ENCODE measurements at places on chromosomes 3 and 15.

DNA sequence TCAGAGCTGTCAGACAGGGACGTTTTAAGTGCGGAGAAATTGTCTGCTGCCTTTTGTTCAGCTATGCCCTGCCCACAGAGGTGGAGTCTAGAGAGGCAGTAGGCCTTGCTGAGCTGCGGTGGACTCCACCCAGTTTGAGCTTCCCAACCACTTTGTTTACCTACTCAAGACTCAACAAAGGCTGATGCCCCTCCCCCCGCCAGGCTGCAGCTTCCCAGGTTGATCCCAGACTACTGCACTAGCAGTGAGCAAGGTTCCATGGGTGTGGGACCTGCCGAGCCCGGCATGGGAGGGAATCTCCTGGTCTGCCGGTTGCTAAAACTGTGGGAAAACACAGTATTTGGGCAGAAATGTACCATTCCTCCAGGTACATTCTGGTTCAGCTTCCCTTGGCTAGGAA lies 282.1 kb downstream of the VGLL3 start:
- no peak for DNase-seq

- no peak for DNase-seq
Measured at GRCh38 chr3:8970971-8971589, 7.8 kb upstream of the RAD18 start.

- peak; percentile 58 for DNase-seq
Measured at GRCh38 chr15:31489801-31490646, 163.4 kb downstream of the KLF13 start.

GRCh38 chr3:66555214-66555844 lies 54.5 kb upstream of the LRIG1 start:
- DNase-seq: no peak

- DNase-seq: no peak
Measured at GRCh38 chr3:113536627-113537101, 4.3 kb downstream of the SIDT1 start.

- no peak for DNase-seq
Measured at GRCh38 chr3:50268703-50269451, at the start of gene SEMA3B. Gene SEMA3B (plus strand): TSS chr3:50269147. CDS start chr3:50269241, 94 bp downstream.

DNA sequence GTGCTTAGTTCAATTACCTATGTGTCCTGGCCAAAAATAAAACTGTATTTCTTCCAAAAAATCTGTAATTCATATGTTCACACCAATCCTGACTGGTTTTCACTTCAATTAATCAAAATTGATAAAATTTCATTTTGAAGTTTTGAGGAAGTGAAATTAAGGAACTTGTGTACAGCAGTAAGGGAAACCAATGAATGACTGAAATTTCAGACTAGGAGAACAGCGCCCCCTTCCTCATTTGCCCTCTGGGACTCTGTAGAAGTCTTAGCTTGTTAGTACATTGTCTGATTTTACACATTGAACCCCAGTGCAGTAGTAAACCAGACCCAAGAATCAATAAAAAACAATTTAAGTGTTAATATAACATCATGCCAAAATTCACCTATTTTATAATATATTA lies 495.3 kb upstream of the AGTR1 start:
- no peak for DNase-seq

DNA sequence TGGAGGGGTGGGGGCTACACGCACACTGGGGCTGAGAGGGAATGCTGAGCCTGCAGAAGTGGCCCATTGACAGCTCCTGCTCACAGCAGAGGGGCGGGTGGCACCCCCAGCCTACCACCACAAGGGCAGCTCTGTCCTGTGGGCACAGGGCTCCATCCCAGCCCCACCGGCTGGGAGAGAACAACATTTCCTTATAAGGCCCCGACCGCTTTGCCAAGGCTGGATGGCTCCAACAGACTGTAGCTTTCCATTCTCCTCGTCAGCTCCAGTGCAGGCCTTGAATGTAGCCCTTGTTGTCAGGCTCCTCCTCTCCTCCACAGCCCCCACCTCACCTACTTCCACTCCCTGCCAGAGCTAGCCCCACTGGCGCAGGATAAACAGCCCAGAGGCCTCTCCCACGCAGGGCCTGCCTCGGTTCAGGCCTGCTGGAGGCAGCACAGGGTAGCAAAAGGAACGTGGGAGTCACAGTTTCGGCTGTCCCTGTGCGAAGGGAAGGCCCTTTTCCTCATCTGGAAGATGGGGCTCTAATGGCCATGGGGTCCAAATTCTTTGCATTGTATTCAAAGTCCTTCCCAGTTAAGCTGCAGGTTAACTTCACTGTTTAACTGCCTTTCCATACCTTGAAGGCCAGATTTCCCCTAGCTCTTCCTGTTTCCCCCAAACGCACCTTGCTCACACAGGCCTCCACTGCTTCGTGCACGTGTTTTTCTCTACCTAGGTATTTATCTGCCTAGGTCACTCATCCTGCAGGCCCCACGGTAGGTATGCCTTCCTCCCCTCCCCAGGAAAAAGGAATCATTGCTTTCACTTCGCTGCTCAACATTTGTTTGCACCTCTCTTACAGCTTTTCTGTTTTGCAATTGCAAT lies 101.6 kb upstream of the LPP start:
- peak; percentile 73 for DNase-seq

DNA sequence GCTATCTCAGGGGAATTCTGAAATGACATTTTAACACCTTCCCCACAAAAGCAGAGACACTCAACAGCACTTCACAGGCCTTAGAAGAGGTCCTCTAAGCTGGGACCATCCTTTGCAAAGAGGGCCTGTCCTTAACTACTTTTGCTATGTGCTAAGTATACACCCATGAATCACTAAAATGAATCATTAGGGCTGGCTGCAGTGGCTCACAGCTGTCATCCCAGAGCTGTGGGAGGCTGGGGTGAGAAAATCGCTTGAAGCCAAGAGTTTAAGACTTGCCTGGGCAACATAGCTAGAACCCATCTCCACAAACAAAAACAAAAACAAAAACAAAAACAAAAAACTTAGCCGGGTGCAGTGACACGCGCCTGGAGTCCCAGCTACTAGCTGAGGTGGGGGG lies 53.9 kb upstream of the MELTF start:
- DNase-seq: no peak

DNA sequence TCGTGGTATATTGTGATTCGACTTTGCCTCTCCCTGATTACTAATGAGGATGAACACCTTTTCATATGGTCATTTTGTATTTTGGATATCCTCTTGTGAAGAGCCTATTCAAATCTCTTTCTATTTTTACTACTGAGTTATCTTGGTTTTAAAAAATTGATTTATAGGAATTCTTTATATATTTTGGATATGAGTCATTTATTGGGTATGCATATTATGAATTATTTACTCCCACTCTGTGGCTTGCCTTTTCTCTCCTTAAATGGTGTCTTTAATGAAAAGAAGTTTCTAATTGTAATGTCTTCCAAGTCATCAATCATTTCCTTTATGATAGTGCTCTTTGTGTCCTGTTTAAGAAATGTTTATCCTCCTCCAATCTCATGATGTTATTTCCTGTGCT lies 191.5 kb upstream of the DPH6 start:
- no peak for DNase-seq

DNA sequence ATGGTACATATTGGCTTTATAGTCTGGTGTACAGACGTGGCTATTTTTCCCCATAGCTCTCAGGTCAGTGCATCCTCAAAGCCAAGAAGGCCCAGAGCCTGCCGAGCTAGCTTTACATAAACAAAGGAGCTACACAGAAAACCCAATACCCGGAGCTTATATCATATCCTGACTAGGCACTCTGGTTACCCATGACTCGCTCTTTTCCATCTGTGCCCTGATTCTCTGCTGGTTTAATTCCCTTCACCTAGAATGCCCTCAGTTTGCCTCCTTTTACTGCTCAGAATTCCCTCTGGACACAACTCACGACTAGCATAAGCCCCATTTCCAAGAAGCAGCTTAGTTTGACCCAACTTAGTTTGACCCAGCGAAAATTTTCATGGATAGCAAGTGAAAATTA lies 110.8 kb downstream of the TIGIT start:
- DNase-seq: no peak

DNA sequence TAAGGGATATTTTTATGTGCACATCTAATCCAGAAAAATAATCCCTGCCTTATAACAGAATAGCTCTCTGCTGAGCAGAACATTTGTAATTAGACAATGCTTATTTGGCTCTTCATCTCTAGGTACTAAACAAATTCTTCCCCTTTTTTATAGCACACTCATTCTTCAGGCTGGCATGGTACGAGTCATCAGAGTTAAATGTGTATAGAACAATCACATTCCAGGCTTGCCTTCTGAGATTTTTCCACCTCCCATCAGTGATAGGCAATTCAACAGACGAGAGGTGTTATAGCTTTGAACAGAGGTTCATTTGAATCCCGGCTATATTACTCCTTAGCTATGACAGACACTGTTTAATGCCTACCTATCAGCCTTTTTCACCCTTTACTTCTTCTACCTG lies 21.4 kb upstream of the SPPL2A start:
- no peak for DNase-seq

GRCh38 chr3:70805061-70805889 lies 492.8 kb upstream of the MDFIC2 start:
- no peak for DNase-seq

- DNase-seq: peak; percentile 64
Measured at GRCh38 chr15:90957031-90957790, 2.5 kb downstream of the RCCD1 start.

- DNase-seq: no peak
Measured at GRCh38 chr15:96125721-96126415, 204.6 kb upstream of the NR2F2 start.

GRCh38 chr3:110741891-110742290 lies 329.7 kb upstream of the NECTIN3 start:
- no peak for DNase-seq

DNA sequence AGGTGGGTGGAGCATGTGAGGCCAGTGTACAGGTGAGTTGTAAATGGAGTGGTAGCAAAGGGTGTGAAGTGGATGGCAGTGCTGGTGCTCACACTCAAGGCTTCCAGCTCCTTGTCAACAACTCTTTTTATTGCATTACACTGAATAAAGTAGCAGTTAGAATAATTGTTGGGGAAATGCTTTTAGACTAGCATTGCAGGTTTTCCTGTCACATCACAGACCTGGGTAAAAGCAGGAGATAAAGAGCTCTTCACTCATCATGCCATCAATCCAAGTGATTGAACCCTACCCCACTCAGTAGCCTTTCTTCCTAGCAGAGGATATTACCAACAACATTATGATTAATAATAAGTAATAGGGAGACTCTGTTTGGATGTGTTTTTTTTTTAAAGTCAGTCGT lies 81.6 kb downstream of the CDIN1 start:
- DNase-seq: no peak

DNA sequence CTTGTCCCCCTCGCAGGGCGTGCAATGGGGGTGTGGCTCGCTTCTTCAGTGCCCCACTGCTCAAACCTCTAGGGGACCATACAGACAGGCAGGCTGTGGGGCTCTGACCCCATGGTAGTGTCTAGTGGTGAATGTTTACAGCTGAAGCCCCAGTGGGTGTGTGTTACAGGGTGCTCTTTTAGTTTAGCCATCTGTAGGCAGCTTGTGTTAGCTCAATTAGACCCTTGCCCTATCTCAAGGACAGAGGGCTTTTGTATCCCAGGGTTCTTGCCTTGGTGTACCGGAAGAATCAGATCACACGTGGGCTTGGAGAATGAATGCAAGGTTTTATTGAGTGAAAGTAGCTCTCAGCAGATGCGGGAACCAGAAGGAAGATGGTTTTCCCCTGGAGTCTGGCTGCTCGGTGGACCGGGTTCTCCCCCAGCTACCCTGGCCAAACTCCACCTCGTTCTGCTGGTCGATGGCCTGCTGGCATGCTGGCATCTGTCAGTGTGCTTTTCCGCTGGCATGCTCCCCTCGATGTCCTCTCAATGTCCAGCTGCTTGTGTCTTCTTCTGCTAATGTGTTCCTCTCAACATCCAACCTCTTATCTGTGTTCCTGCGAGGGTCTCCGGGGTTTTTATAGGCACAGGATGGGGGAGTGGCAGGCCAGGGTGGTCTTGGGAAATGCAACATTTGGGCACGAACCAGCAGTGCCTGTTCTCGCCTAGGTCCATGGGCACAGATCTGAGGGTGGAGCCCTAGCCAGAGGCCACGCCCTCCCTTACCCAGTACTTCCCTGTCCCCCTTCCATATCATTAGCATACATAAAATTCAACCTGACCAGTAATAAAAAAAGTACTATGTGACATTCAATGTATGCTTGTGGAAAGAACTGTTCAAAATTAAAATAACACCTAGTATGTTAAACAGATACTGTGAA lies 6.6 kb downstream of the SPCS1 start:
- DNase-seq: no peak

- DNase-seq: no peak
Measured at GRCh38 chr15:79824136-79824701, 72.6 kb downstream of the MTHFS start.

- no peak for DNase-seq
Measured at GRCh38 chr3:130849091-130849552, 44.8 kb upstream of the ATP2C1 start.

- DNase-seq: no peak
Measured at GRCh38 chr3:195110647-195111318, 160.2 kb downstream of the XXYLT1 start.

- DNase-seq: no peak
Measured at GRCh38 chr15:58627701-58628100, 121.8 kb downstream of the ADAM10 start.

- DNase-seq: no peak
Measured at GRCh38 chr15:57118013-57118799, 199.8 kb downstream of the TCF12 start.

DNA sequence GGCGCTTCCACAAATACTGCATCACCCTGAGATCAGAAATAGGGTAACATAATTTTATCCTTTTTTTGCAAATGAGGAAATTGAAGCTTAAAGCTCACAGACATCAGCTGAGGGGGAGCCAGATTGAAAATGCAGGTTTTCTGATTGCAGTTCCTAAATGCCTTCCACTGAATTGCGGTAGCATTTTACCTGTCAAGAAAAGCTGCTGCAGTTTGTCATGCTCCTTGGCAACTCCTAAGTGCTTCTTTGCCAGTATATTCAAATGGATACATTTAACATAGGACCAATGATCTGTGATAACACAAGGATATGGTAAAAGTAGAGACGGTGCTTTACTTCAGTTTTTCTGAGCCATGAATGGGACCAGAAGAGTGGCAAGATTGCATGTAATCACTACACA lies 50.5 kb downstream of the SPATA16 start:
- no peak for DNase-seq

DNA sequence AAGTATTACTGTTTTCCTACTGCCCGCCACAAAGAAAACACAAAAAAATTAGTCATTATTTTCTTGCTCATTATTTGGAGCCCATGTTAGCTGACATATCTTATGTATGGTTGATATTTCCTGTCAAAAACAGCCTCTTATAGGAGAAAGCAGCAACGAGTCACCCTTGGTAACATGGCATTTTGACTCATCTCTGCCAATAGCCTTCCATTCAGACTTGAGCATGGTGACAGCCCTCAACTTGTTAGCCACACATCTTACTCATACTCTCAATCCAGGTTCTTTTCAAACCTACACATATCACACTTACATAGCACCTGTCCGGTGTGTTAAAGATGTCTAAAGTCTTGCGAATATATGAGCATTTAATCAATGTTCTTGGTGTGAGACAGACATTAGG lies 109.4 kb upstream of the SAMMSON start:
- DNase-seq: no peak

- DNase-seq: no peak
Measured at GRCh38 chr3:16460886-16461285, 52.6 kb downstream of the RFTN1 start.

- no peak for DNase-seq
Measured at GRCh38 chr3:113287111-113287802, 75.9 kb downstream of the BOC start.
